Stimulated activated CD8-positive, alpha-beta memory T cell treated with anti-CD3 and anti-CD28 coated beads, Interleukin-15, amount 100 ng/mL, for 24 hours (primary cell): ENCODE measurements at places on chromosomes 1 and 21.

- no peak for DNase-seq
Observed at GRCh38 chr1:156524481-156524869, 23.9 kb upstream of the MEF2D start.

DNA sequence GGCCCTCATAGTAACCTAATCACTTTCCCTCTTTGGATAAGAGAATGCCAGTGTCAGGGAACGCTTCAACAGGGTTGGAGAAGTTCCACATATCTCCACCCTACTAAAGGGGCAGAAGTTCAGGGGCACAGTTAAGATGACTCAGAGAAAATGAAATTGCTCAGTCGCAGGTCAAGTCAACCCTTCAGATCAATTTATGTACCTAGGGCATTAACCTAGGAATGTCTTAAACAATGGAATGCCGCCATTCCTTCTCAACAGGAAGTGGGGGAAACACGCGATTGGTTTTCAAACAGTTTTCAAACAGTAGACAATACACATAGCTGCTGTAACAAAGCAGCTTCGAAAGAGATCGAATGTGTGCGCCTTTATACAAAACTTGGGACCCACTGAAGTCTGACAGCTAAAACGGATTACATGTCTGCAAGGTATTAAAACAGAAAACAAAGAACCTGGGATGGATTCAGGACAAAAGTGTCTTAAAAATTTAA lies 897 bp downstream of the SLC25A24 start:
- DNase-seq = no peak

- DNase-seq = no peak
Observed at GRCh38 chr1:197027359-197027758, 39.7 kb downstream of the F13B start.

DNA sequence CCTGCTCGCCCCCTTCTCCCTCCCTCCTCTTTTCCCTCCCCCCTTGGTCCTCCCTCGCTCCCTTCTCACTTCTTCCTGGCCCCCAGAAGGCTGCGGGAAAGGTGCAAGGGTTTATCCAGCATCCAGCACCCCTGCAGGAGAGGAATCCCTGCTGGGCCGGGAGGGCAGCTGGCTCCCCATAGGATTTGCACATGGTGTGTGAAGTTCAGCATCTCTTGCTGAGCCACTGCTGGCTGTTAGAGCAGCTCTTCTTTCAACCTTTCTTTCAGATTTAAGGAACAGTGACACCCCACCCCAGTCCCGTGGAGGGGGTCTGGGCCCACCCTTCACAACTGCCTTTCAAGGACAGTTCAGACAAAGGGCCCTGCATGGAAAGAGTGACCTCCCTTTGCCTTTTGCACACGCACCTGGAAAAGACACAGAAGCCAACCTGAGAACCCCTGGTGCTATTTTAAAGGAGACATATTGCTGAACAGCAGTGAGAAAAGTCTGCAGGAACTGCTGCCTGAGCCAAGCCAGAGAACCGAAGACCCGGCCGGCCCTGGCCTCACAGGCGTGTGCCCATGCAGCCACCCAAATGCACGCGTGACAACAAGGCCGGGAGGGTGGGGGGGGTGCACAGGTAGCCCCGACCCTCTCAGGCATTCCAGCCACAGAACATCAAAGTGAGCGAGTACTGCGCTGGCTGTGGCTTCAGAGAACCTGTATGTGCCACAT lies 66.6 kb downstream of the SLC37A1 start:
- no peak for DNase-seq

DNA sequence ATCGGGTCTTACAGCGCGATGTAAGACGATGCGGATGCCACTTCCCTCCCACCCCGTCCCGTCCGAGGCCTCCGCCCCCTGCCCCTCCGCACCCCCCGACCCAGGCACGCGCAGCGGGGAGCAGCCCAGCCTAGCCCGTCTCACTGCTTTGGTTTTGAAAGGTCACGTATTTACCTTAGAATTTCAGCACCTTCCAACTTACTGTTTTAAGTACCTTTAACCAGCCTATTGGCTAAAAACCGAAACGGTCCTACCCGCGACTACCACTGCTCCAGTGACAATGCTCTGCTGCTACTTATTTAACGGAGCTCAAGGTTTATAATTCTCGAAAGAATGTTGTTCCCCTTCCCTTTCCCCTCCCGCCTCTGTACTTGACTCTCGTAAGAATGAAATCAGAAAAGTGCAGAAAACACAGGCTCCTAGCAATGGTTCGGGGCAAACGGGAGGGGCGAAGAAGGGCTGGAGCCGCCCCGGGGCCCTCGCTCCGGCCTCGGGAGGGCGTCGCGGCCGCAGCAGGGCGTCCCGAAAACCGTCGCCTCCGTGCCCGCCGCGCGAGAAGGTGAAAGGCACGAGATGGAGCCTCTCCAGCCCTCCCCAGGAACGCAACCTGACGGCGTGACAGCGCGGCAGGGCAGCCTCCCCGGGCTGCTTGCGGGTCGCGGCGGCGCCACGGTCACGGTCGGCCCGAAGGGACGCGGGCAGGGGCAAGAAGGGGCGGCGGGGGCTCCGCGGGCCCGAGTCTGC lies 667 bp downstream of the TMEM50B start:
- DNase-seq = no peak

- DNase-seq = no peak
Observed at GRCh38 chr1:227532019-227532619, 31.2 kb upstream of the ZNF678 start.

DNA sequence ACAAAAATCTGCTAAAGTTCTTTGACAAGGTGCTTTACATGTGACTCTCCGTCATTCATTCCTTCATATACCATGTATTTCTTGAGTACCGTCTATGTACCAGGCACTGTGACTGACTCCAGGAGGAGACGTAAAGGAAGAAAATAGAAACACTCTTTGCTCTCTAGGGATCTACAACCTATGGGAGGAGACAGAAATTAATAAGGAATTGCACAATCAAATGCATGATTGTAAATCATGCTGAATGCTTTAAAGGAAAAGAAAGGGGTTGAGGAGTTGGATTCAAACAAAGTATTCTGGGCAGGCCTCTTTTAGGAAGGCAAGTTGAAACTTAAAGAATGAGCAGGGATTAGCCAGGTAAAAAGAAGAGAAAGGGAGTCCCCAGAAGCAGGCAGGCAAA lies 239.1 kb upstream of the FGGY start:
- DNase-seq = no peak

DNA sequence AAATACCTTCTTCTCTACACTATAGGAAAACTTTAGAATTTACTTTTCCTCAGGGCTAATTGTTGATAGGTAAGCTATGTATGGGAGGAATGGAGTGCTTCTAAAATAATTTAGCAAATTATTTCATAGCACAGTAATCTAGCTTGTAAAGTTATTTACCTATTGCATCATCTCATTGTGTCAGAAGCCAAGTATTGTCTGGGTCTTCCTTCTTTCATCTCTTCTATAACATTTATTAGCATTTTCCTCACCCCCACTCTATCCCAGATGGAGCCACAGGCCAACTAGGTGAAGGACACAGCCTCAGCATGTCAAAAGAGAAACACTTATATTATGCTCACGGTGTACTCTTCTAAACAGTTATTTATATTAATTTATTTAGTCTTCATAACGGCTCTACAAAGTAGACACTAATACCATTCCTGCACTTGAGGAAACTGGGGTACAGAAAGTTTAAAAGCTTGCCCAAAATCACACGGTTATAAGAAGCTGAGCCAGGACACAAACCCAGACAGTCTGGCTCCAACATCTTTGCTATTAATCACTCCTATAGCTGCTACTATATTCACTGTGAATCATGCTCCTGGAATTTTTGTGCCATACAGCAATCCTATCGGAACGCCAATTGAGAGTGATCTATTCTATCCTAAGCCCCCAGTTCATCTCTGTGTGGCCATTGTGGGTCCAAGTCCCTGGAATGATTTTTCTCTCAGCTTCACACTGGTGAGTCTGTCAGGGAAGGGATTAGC lies 43.1 kb downstream of the OR10J5 start:
- no peak for DNase-seq

GRCh38 chr21:42433946-42434551 lies 30.3 kb downstream of the UBASH3A start:
- no peak for DNase-seq

DNA sequence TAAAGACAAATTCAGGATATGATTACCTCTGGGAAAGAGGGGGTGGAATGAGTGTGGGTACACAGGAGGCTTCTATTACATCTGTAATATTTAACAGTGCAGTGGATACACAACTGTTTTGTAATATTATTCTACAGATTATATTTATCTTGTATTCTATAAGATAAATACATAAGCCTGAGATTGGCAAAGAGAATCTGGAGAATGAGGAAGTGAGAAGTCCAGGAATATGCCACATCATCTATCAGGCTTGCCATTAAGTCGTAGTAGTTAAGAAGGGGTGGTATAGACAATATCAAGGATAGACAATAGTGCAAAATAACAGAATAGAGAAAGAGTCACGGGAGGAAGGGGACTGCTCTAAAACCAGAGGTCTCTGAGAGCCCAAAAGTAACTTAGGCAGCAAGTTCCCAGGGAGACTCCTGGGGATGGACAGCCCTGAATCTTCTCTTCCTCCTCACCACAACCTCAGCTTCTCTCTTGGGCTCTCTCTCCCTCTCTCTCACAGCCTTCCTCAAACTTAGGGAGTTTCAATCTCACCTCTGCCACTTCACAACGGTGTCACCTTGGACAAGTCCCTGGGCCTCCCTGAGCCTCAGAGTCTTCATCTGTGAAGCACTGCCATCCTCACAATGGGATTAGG lies 14.0 kb upstream of the PTAFR start:
- no peak for DNase-seq

DNA sequence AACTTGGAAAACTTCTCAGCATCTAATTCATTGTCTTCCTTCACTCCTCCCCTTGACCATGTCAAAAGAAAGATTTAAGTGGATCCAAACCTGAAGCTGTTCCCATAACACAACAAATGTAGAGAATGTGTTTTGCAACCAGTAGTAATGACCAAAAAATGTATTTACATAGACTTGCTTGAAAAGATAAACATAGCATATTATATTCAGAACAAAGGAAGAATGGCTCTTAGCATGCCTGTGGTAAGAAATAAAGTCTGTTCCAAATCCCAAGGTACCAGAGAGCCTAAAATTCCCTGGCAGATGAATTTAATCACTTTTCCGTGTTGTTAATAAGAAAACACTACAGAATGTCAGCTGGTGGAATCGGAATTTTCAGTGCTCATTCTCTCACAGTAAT lies 36.8 kb downstream of the FMO3 start:
- no peak for DNase-seq

GRCh38 chr1:26372039-26372438 lies 511 bp downstream of the ZNF683 start:
- no peak for DNase-seq

- DNase-seq = no peak
Observed at GRCh38 chr21:44426663-44427191, 28.6 kb upstream of the LRRC3 start.

- DNase-seq = no peak
Observed at GRCh38 chr1:15453734-15454133, 2.8 kb upstream of the CELA2A start.

GRCh38 chr1:64823691-64824476 lies 79.0 kb downstream of the RAVER2 start:
- DNase-seq = no peak

GRCh38 chr1:53878492-53879105 lies 11.0 kb downstream of the YIPF1 start:
- no peak for DNase-seq

DNA sequence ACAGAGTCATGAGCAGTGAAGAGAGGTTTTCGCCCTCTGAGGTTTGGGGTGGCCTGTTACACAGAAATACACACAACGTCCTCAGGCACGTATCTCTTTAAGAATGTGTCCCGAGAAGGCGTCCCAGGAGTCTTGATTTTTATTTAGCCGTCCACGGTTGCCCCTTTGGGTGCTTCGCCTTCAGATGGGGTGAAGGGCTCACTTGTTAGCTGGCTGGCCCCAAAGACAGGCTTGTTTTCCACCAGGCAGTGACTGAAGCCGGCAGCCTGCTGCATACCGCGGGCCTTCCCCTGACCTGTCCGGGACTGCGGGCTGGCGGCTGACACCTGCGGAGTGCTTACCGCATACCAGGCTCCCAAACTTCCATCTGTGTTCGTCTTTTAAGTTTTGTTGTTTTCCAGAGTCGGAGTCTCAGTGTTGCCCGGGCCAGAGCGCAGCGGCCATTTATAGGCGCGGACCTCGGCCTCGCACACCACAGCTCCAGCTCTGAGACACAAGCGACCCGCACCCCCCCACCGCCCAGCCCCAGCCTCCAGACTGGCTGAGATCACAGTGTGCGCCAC lies 1.6 kb upstream of the ADARB1 start:
- DNase-seq = no peak

DNA sequence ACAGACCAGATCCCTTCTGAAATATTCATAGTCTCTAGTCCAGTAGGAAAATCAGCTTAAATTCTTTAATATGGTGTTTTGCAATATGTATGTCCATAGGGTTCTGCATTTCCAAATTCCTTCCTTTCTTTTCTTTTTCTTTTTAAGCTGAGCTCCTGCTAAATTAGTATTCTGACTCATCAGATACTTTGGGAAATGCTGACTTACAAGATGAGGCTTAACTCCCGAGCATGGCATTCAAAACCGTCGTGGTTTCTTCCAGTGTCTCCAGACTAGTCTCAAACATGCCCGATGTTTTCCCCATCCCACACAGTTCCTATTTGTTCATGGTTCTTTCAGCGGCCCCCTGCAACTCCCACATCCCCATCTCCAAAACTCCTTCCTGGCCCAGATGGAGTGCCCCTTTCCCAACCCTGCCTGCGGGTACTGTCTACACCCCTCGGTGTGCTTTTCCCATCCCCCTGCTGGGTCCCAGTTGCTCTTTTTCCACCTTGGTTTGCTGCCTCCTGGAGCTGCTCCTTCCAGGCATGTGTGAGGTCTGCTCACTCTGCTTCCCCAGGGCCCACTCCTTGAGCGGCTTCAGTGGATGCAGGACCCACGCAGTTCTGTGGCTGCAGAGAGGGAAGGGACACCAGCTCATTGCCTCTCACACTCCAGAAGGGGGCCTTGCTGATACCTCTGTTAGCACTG lies 19.5 kb upstream of the ETV3 start:
- DNase-seq = no peak

DNA sequence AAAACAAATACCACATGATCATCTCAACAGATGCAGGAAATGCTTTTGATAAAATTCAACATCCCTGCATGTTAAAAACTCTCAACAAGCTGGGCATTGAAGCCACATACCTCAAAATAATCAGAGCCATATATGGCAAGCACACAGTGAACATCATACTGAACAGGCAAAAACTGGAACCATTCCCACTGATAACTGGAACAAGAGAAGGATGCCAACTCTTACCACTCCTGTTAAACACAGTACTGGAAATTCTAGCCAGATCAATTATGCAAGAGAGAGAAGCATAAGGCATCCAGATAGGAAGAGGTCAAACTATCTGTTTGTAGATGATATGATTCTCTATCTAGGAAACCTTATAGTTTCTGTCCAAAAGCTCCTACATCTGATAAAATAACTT lies 91.6 kb downstream of the DNAH14 start:
- DNase-seq = no peak

DNA sequence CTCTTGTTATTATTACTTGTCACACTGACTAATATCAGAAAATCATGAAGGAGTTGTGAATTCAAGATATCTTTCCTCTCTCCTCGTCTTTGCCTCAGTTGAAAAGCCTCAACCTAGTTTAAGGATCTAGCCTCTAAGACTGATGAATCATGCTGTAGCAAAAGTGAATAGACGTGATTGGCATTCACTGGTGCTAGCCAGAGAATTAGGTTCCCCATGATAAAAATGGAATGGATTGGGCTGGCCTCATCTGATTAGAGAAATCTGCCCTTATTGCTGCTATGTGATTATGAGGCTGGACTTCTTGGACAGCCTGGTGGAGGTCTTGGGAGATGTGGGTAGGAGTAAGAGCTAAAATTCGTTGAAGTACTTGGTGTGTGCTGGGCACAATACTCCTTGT lies 208.2 kb downstream of the BACH1 start:
- DNase-seq = no peak

GRCh38 chr1:243447347-243447746 lies 191.5 kb downstream of the SDCCAG8 start:
- DNase-seq = no peak
